ENCODE measurements at places on chromosomes 12 and 14.
A peak's percentile ranks its signal among the peaks of the same experiment; 100 is the strongest.

DNA sequence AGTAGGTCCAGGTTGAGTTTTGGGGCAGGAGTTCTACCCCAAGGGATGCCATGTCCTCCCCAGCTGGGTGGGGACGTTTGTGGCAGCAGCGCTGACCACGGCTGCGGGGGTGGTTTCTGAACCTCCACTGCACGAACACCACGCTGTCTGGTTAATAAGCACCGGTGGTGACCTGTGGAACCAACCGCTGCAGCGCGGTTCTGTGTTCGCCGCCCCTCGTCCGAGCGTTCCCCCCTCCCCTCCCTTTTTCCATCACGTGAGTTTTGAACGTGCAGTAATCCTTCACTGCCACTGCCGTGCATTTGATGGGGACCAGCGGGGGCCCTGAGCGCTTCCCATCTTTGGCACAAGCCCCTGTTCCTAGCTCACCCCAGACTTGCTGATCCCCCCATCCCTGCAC, 6.4 kb upstream of the ADSS1 start:
- DNase-seq = peak; percentile 57

- DNase-seq = no peak
Measured at GRCh38 chr14:99598774-99599173, 5.2 kb downstream of the CCDC85C start.

DNA sequence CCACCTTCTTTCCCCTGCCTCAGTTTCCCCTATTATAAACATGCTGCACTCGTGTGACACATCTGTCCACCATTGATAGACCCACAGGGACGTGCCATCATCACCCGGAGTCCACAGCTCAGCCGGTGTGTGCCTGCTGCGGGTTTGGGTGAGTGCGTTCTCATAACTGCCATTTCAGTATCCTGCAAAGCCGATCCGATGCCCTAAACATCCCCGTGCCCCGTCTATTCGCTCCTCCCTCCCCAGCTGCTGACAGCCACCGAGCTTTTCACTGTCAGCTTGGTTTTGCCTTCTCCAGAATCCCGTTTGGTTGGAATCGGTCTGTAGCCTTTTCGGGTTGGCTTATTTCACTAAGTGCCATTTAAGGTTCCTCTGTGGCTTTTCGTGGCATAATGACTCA, 3.9 kb downstream of the LRCOL1 start:
- DNase-seq = no peak

GRCh38 chr14:100392356-100392755, 69.2 kb downstream of the SLC25A47 start:
- no peak for DNase-seq

- no peak for DNase-seq
Measured at GRCh38 chr12:115400011-115400410, 716.0 kb upstream of the TBX3 start.

- peak; percentile 67 for DNase-seq
Measured at GRCh38 chr14:33764876-33765650, 185.8 kb downstream of the EGLN3 start.

DNA sequence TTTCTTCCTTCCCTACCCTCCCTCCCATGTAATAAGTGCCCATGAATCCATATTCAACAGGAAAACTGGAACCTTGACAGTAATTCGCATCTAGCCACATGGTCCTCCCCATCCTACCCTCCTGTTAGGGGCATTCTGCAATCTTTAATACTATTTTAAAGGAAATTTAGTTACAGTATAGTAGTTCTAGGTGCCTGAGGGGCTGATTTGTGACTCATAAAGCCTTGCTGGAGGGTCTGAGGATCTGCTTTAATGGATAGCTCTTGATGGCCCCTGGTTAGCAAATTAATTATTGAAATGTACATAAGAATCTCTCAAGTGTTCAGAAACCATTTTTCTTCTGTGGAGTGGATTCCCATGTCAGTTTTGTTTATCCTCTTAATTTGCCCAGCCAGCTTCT, 54.1 kb downstream of the ESRRB start:
- DNase-seq = no peak

DNA sequence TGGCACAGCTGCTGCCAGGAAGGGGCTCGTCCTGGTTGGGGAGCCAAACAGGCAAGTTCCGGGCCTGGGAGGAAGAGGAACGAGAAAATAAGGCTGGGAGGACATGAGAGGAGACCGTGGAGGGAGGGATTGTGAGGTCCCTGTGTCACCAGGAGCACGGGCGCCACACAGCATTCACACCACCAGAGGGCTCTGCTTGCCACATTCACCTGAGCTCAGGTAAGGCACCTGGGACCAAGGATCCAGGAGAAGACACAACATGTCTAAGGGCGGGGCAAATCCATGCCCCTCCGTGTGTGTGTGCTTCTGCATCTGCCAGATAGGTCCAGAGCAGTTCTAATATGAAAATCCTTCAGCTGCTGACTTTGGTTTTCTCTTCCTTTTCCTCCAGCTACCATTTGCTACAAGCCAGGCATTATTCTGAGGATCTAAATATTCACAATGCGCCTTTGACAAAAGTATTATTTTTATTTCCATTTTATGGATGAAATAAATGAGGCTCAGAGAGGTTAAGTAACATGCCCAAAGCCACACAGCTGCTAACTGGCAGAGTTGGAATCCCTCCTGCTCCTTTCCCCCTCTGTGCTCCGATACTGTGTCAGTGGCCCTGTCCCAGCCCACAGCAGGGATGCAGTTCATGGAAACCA, 14.6 kb downstream of the RAPGEF3 start:
- peak; percentile 56 for DNase-seq

DNA sequence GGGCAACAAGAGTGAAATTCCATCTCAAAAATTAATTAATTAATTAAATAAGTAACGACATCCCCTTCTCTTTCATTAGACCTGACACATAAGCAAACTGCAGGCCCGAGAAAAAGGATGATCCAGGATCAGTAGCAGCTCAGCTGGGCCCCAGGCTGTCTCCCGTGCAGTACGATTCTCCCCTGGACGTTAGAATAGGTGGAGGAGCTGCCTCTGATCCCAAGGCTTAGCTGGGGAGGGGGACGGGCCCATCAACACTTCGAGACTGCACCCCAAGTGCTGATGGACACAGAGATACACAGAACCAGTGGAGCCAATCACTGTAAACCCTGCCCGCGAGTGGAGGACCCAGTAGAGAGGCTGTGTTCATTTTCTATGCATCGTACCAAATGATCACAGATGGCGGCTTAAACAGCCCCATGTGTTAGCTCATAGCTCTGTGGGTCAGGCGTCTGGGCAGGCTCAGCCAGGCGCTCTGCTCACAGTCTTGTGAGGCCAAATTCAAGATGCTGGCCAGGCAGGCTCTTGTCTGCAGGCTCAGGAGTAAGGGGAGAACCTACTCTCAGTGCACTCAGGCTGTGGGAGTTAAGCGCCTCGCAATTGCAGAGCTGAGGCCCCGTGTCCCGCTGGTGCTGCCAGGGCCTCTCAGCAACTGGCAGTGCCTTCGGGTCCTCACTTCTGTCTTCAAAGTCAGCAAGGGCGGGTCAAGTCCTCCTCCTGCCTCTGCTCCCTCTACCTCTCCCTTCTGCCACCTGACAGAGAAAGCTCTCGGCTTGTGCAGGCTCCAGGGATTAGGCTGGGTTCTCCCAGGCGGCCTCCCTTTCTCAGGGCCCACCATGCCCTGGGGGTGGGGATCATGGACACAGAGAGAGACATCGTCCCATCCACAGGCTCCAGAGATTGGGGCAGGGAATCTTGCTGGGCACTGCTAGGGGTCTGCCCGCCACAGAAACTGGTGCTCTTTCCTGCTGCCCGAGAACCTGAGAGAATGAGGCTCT, 26.4 kb downstream of the RIMBP2 start:
- DNase-seq = peak; percentile 46

DNA sequence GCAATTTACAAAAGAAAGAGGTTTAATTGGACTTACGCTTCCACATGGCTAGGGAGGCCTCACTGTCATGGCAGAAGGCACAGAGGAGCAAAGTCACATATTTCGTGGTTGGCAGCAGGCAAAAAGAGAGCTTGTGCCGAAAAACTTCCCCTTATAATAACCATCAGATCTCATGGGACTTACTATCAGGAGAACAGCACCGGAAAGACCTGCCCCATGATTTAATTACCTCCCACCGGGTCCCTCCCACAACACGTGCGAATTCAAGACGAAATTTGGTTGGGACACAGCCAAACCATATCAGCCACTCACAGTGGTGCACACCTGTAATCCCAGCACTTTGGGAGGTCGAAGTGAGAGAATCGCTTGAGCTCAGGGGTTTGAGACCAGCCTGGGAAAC, 68.5 kb downstream of the FBXL14 start:
- DNase-seq = no peak

GRCh38 chr12:78898416-78898815, 33.8 kb downstream of the SYT1 start:
- no peak for DNase-seq

DNA sequence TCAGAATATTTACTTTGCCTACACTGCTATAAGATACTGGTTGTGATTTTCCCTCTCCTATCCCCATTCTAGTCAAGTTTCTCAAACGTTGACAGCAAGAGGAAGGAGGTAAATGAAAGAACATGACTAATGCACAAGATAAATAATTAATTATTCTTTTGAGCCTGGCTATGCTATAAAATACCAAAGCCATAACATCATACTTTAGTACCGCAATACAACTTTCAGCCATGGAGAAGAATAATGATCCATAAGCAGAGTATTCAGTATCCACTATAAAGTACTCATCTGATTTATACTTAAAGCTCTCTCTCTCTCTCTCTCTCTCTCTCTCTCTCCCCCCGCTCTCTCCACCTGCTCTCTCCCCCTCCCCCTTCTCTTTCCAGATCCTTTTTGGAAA, 41.3 kb downstream of the TDG start:
- no peak for DNase-seq

DNA sequence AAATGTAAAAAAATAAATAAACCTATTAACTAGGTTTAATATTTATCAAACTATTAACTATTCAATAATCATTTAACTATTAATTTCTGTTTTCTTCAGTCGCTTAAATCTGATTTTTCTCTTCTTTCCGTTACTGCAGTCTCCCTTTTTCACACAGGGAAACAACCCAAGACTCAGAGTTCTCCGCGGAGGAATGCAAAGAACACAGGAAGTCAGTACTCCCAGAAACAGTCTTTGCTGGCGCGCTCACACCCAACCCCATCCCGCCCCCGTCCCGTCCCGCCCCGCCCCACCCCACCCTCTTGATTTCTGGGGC, 351 bp upstream of the METTL17 start:
- DNase-seq = no peak

DNA sequence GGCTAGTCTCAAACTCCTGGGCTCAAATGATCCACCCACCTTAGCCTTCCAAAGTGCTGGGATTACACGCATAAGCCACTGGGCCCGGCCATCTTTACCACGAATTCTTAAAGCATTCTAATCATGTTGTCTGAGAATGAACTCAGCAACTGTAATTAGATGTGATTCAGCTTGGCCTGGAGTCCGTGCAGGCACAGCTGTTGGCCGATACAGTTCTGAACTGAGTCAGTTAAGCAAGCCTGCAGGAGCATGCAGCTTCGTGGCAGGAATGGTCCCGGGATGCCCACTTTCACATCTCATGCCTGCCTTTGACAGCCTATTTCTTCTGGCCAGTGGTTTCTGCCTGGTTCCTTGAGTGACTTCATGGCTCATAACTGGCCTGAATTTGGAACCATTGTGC, 194.1 kb downstream of the ANO6 start:
- DNase-seq = no peak

DNA sequence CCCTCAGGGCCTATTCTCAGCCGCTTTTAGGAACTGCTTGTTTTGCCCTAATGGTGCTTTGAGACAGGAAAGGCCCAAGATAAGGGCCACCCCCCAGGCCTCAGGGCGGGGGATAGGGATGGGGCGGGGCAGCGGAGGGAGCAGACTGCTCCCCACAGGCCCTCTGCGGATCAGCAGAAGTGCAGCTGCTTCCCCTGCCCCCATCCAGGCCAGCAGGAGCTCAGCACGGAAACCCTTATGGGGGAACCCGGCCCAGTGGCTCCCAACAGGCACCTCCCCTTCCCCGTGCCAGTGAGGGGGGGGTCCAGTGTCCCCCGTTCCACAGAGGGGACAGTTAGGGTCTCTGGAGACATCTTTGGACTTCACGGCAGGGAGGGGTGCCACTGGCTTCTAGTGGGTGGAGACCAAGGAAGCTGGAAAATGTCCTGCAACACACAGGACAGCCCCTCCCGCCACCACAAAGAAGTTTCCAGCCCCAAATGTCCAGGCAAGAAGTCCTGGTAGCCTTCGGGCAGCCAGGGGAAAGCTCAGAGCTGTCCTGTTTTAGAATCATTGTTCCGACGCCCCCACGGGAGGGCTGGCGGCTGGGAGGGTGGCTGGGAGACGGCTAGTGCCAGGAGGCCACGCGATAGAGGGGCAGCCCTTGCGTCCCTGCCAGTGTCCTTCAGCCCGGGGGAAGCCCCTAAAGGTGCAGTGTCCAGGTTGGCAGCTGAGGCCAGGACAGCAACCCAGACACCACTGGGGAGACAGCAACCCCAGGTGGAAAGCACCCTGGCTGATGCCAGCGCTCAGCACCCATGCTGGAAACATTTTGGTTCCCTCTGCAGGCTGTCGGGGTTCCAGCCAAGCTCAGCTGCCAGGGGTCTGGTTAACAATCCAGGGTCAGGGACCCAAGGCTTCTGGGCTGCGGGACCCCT, 10.4 kb upstream of the GPR132 start:
- peak; percentile 69 for DNase-seq

DNA sequence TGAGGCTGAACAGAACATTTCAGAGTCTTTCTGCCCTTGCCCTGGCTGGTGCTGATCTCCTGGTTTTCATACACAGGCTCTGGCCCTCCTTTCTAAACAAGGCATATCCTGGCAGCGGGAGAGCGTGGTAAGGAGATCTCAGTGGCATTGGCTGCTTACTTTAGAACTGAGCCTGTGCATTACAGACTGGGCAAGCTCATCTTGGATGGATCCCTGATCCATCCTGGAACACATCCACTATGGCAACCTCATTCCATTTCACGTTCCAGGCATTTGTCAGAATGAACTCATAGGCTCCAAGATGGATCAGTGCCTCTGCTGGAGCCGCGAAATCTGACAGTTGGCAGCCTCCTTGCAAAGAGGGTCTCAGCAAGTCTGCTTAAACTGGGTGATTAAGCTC, 224.5 kb upstream of the PELI2 start:
- DNase-seq = no peak

DNA sequence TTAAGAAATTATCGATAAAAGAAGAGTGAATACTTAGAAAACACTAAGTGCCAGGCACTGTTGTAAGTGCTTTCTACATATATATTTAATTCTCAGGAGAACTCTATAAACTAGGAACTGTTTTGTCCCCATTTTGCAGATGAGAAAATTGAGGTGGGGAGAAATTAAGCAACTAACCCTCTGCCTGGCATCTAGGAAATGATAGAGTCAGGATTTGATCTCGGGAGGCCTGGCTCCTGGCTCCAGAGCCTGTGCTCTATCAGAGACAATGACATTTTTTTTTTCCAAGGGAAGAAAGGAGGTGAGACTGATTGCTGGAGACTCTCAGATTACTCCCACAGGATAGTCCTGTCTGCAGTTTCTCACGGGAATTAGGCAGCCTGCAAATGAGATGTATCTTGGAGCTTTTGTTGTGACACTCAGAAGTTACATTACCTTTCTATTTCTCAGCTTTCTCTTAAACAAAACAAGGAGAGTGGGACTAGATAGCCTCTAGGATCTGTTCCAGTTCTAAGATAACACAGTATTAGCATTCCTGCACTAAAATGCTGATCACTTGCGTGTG, 1.4 kb upstream of the FAM234B start:
- DNase-seq = no peak

GRCh38 chr14:97411938-97412612, 614.9 kb downstream of the VRK1 start:
- DNase-seq = no peak

- no peak for DNase-seq
Measured at GRCh38 chr12:50166799-50167048, 445 bp downstream of the CERS5 start.

- DNase-seq = no peak
Measured at GRCh38 chr14:104941508-104942365, 17.1 kb downstream of the PLD4 start.

GRCh38 chr12:48990552-48990951, 8.6 kb downstream of the DDN start:
- DNase-seq = no peak

Measured in kidney (tissue), 22 donors.